AG20443 (cell line): ENCODE measurements at places on chromosomes 12 and 14.

DNA sequence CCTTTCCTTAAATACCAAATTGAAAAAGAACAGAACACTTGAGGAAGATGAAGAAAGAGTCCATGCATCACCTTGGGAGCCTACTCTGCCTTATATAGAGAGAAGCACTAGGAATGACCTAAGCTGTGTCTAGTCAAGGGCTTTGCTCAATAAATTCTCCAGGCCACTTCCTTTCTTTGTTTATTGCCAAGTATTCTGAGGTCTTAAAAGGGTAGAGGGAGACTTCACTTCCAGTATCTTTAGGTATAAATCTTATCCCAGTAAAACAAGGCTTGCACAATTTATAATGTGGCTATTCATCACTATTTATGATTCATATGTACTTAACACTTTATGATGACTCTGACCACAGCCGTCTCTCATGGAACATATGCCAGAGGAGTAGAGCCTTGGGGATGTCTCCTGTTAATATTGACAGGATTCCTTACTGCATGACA, 85.1 kb upstream of the ARHGAP5 start:
- DNase-seq, result peak; percentile 61

- DNase-seq, result no peak
These were observed 24.5 kb downstream of the SNX6 start for GRCh38 chr14:34605461-34605860.

GRCh38 chr14:99192830-99193229, 79.2 kb downstream of the BCL11B start:
- DNase-seq, result no peak

DNA sequence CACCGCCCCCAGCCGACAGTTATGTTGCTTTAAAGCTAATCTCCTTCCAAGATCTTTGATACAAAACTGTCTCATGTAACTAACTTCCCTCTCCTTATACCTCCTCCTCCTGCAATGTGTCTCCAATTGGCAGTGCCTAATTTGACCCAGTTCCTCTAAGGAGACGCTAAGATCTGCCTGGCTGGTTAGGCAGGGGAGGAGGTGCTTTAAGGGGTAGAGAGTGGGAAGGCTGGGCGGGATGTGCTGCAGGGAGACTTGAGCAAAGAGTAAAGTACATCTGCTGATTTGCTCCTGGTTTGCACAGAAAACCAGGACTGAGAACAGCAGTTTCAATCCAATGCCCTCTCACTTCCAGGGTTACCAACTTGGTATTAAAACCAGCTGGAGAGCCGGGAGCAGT, 7.4 kb upstream of the IKZF4 start:
- DNase-seq, result no peak

GRCh38 chr14:24398293-24398652, 530 bp upstream of the NYNRIN start:
- DNase-seq, result no peak

- no peak for DNase-seq
These were observed 130.6 kb downstream of the SLC35F4 start for GRCh38 chr14:57735276-57735675.
